ENCODE measurements at places on chromosomes 6 and 20.
A peak's percentile ranks its signal among the peaks of the same experiment; 100 is the strongest.

DNA sequence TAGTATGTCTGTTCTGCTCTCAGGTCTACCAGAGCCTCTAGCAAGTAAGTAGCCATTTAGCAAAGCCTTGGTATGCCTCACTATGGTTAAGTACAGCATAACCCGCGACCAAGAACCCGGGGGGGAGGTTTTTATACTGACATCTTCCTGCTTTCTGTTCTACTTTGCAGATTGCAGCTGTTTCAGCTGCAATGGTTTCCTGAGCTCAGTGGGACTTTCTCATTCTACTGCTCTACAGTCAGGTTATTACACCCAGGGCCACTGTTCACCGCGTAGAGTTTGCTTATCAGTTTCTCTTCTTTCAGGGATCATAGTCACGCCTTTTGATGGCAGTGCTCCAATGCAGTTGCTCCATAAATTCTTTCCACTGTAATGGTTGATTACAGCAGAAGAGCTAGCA, 631.3 kb downstream of the TFAP2A start:
- no peak for DNase-seq

DNA sequence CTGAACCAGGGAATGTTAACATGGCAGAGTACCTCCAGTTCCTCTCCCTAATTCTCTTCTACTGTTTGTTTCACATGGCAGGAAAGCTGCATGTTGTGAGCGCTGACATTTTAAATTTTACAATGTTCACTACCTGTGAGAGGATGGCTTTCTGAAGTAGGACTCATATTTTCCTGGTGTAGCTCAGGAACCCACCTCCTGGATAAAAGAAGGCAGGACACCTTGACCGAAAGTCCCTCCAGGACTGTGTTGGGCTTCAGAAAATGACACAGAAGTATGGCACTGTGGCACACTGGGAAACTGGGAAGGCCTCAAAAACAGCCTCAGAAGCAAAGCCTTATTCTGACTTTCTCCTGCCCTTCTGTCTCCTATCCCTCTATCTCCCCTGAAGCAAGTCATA, 33.3 kb downstream of the PTPRK start:
- no peak for DNase-seq

DNA sequence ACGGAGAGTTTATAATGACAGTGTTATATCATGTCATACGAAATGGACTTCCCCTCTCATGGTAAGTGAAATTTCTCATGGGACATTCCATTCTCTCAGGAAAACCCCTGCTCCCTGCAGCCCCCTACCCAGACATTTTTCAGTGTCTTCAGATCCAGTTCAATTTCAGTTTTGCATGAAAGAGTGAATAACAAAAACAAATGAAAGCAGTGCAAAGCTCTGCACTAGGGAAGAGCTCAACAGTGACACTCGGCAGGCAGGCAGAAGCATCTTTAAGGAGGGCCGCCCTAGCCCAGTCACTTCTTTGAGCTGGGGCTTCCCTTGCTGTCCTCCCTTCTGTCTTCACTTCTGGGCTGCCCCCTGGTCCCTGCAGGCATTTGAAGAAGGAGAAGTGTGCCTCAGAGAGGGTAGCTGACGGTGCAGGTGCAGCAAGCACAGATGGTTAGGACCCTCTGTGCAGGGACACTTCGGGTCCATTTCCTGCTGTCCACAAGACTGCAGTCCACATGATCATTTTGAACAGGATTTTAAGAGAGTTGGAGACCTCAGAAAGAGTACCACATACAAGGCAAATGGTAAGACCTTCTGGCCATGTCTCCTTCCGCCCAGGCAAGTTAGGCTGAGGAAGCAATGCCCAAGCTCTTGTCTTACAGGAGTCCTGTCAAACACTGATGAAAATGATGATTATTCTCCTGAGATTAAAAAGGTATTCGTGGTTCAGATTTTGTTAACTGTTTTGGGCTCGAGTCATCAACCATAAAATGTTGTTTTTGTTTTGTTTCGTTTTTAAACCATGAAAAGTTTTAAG, 5.4 kb upstream of the DUSP22 start:
- DNase-seq = no peak

- DNase-seq = no peak
These were observed 79.4 kb upstream of the LRFN2 start for GRCh38 chr6:40666530-40666929.

DNA sequence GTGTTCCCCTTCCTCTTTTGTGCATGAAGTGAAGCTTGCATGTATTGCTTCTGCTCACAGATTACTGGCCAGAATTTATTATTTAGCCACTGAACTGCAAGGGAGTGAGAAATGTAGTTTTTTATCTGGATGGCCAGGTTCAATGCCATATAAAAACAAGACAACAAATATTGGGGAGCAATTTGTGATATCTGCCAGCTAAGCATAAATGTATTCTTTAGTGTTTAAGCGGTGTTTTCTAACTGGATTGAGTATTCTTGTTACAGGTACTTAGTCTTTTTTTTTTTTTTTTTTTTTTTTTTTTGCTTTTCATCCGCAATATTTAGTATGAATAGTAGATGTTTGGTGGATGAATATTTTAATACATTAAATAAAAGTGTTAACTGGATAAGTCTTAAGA, 158.2 kb downstream of the TFAP2B start:
- no peak for DNase-seq

GRCh38 chr6:329888-330691, 37.8 kb downstream of the DUSP22 start:
- peak; percentile 67 for DNase-seq

DNA sequence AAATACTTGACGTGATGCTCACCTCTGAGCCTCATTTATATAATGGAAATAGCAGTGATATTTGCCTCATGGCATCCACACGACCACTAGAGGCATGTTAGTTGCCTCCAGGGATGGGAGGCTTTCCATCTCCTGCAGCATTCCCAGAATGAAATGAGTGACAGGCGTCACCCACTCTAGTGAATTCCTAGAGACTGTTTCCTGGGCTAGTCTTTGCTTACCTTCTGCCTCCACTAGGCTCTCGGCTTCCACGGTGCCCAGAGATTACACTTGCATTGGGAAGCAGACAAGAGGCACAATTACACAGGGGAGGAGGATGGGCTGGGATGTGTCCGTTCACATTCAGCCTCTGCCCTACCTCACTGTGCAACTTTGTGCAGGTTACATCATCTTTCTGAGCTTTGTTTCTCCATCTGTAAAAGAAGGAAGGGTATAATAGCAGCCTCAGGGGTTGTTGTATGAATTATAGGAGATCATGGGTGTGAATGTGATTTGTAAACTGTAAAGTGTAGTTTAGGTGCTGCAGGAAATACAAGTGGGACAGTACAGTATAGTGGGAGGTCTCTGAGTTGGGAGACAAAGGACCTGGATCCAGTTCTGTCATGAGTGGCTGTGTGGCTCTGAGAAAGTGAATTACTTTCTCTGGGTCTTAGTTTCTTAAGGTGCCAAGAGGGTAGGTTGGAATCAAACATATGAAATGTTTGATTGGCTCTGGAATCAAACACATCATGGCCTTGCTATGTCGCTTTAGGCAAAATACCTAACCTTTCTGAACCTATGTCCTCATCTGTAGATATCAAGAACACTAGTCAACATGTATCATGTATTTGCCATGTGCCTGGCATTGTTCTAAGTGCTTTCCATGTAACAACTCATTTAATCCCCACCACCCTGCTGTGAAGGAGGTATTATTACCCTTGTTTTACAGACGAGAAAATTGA, 3.6 kb upstream of the VSTM2L start:
- no peak for DNase-seq

DNA sequence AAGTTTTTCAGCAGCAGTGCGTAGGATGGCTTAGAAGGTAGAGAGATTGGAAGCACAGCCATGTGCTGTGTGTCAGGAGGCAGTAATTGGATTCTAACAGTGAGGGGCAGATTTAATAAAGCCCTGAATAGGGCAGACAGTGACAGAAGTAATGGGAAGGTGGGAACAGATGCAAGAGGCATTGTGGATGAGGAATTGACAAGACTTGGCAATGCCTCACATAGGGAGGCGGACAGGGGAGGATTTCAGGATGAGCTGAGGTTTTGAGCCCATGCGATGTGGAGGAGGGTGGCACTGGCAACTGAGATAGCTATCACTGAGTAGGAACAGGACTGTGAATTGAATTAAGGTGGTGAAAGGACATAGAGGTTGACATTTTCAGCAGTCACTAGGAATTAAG, 262.2 kb upstream of the FLRT3 start:
- DNase-seq = no peak

DNA sequence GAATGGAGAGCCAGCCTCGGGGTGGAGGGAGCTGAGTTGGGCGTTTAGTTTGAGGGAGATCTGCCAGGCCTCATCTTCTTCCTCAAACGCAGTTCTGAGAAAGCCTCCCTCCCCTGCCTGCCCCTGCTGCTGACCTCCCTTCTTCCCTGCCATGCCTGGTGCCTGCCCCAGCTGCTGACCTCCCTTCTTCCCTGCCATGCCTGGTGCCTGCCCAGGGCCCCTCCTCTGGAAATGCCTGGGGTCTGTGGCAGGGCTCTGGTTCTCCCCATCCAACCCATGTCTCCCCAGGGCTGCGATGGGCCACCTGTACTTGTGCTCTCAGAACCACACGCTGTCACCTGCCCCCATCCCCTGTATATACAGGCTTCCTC, 114.6 kb downstream of the VEGFA start:
- DNase-seq = no peak

DNA sequence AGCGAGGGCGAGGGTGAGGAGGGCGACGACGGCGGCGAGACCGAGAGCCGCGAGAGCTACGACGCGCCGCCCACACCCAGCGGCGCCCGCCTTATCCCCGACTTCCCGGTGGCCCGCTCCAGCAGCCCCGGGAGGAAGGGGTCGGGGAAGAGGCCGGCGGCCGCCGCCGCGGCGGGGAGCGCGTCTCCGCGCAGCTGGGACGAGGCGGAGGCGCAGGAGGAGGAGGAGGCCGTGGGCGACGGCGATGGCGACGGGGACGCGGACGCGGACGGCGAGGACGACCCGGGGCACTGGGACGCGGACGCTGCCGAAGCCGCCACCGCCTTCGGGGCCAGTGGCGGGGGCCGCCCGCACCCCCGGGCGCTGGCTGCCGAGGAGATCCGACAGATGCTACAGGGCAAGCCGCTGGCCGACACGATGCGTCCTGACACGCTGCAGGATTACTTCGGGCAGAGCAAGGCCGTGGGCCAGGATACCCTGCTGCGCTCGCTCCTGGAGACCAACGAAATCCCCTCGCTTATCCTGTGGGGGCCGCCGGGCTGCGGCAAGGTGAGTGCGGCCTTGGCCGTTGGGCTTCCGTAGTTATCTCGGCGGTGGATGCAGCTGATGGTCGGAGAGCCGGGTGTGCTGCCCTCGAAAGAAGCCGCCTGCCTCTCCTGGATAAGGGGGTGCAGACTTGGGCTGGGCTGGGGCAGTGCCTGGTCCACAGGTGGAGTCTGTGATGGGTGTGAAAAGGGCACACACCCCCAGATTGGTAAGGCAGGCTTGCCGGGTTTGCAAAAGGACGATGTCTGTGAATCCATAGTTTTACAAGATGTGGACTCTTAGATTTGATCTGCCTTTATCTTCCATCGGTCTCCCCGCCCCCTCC, 938 bp downstream of the WRNIP1 start:
- peak; percentile 48 for DNase-seq

DNA sequence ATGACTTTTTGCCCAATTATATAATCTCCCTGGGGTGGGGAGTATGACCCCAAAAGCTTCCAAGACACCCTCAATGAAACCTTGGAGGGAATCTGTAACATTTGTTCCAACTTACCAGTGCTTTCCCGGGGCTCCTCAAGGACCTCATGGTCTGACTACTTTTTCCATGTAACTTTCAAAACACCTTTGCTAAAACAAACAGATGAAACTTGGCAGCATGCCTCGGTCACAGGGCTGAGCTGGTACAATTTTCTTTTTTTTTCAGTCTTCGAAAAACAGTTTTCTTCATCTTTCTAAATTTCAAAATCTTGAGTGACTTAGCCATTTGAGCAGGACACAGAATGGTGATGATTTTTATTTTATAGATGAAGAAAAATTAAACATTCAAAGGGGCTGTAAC, 241.2 kb downstream of the BMP7 start:
- no peak for DNase-seq

DNA sequence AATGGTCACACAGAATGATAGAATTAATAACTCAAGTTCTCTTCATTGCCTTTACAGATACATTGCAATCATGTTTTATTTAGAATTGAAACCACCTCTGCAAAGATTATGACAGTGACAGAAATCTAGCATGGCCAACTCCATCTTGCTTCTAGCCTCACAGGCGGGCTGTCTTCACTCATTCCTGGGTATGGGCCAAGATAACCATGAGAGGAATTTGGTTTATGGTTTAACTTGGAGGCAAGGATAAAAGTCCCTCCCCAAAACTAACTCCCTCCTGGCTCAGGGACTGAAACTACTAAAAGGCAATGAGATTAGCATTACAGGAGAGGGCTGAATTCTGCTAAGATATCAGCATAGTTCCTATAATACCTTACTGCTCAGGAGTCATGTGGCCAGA, 95.2 kb upstream of the CST7 start:
- DNase-seq = no peak

- no peak for DNase-seq
These were observed 8.7 kb upstream of the SDHAF4 start for GRCh38 chr6:70557998-70558397.

- no peak for DNase-seq
These were observed 70.6 kb downstream of the AFG1L start for GRCh38 chr6:108365478-108365877.

DNA sequence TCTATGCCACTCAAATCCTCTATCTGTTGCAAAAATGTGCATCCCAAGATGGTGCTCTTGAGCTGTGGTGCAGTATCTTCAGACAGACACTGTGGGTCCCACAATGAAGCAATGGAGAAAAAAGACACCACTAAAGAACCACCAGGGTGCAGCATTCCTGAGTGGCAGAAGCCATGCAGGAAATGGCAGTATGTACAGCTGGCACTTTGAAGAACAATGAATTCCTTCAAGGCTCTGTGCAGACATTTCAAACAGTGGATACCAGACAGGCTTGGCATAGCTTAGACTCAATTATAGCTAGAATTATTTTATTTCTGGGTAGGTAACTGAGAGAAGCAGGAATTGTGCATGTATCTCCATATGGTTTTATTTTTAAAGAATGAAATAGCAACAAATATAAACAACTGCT, 24.0 kb upstream of the HDAC2 start:
- peak; percentile 94 for DNase-seq

DNA sequence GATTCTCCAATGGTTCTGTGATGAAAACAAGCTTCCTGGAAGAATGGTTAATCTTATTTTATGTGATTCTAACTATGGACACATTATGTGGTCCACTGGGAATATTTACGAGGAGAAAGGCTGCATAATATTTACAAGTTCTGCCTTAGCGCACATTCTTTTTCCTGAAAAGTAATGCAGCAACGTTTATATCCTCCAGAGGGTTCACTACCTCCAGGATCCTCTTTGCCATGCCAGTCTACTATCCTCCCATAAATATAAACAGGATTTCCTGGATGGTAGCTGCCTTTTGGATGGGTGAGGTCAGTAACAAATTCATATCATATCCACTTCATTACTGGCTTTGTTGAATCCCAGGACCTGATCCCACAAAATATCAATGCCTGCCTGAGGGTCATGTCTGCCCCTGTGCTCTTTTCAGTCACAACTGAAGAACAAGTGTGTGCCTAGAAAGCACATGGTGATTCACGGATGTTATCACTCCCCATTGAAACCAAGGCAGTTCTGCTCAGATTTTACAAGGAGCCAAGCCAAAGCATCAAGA, 30.4 kb downstream of the ADGRF5 start:
- DNase-seq = no peak

Data from foreskin fibroblast (primary cell).